ENCODE measurements at places on chromosomes 1 and 21.

- DNase-seq: no peak
These were observed 19.5 kb upstream of the TNFRSF1B start for GRCh38 chr1:12147201-12147701.

- no peak for DNase-seq
These were observed 53.1 kb downstream of the RIMS3 start for GRCh38 chr1:40612345-40612831.

GRCh38 chr1:17635811-17636210, 96.3 kb downstream of the ARHGEF10L start:
- DNase-seq: no peak

DNA sequence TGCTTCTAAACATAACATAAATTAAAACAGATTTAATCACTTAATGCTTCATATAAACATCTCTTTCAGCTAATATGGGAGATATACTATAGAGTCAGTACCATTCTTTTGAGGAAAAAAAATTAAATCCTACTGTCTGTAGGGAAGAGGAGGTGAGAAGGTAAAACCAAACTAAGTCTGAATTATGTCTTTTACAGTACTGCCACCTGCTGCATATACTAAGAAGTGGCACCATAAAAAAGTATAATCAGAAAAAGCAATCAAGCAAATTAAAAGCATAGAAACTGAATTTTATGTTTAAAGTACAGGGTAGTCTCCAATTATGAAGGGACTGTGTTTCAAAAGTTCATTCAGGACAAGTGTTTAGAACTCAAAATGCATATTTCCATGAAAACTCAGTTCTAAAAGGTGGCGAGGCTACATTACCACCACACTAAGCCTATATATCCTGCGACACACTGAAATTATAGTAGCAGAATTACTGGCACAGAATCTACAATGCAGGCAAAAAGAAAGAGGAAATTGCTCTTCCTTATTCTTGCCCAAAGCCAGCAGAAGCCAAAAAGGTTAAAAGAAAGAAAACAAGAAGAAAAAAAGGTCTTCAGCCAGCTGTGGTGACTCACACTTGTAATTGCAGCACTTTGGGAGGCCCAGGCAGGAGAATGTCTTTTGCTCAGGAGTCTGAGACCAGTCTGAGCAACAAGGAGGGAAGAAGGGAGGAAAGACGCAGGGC, 9.0 kb downstream of the NSL1 start:
- no peak for DNase-seq

DNA sequence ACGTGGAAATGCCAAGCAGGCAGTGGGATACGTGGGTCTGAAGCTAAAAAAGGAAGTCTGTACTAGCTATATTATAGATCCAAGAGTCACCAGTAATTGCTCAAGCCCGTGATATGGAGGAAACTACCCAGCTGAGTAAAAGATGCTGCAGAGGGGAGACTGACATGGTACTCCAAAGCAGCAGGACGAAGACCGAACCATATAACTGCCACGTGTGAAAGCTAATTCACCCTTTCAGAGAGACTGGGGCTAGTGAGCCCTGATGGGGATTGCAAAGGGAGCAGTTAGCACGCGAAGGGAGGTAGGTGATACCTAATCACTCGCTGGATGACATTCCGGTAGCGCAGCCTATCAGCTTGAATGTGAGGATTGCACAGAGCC, 316 bp downstream of the AP4B1 start:
- DNase-seq: peak; percentile 31

DNA sequence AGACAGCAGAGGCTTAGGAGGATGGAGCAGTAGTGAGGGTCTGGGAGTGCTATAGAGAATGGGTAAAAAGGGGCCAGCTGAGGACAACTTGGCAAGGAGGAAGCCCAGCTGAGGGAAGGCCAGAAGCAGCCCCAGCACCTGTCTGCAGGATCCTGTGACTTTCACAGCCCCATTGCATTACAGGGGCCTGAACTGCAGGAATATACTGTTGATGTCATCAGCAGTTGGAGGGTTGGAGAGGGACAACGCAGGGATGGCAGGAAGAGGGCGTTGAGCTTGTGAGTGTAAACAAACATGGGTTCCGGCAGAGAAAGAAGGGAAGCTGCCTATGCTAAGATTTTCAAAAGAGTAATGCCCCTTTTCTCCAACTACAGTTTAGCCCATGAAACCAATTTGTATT, 628.5 kb downstream of the SMYD3 start:
- DNase-seq: no peak

- no peak for DNase-seq
These were observed 28.1 kb downstream of the IL23R start for GRCh38 chr1:67194209-67194863.

- DNase-seq: no peak
These were observed 96.3 kb downstream of the SETD4 start for GRCh38 chr21:35963920-35964451.

DNA sequence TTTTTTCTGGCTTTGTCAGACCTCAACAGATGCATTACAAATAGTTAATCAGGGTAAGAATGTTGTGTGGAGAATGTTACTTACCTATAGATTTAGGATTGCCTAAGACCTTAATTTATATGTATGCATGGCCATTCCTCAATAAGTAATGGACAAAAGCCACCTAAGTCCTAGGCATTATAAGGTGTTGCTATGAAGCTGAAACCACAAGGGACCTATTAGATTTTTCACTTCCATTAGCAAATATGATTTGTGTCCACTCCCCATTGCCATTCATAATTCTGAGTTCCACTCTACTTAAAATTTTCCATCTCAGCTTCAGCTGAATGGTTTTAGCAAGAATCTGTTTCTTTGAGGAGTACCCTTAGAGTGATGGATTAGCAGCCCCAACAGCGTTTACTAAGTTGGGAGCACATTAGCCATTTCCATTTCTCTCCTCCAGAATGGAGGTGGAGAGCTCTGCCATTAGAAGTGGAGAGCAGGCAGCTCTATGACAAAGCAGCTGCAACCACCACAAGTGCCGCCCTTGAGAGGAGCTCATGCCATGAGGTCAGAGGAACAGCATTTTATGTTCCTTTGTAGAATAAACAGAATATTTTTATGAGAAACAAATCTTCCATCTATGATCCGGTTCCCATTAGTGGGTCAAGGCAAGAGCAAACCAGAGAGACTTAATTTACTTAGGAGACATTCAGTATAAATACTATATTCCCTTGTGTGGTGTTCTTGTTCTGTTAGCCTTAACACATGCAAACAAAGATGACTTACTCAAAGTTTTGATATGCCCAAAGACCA, 28.9 kb upstream of the C1orf87 start:
- no peak for DNase-seq

DNA sequence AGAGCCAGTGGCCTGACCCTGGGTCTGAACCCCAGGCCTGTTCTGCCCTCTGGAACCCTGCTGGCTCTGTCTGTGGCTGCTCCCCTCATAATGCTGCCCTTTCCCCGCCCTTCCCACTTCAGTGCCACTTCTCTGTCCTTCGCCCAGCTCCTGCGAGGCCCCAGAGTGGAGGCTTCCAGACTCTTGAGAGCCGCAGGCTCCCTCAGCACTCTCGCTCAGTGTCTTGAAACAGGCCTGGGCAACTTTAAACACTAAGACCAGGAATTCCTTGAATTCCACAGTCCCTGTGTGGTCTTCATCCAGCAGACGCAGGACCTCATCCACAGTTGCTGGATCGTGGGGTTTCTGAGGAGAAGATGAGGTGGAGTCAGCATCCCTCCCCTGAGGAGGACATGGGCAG, 3.5 kb downstream of the CRNN start:
- DNase-seq: no peak

- DNase-seq: no peak
These were observed 550.3 kb downstream of the NUF2 start for GRCh38 chr1:163872067-163872466.

- DNase-seq: no peak
These were observed 45.3 kb upstream of the MTF2 start for GRCh38 chr1:93033785-93034184.

- no peak for DNase-seq
These were observed 16.9 kb downstream of the SLC35A3 start for GRCh38 chr1:99986656-99987225.

- DNase-seq: no peak
These were observed 18.9 kb upstream of the TMEM54 start for GRCh38 chr1:32919811-32920733.

- DNase-seq: no peak
These were observed 80.6 kb upstream of the IPO9 start for GRCh38 chr1:201748335-201748734.

DNA sequence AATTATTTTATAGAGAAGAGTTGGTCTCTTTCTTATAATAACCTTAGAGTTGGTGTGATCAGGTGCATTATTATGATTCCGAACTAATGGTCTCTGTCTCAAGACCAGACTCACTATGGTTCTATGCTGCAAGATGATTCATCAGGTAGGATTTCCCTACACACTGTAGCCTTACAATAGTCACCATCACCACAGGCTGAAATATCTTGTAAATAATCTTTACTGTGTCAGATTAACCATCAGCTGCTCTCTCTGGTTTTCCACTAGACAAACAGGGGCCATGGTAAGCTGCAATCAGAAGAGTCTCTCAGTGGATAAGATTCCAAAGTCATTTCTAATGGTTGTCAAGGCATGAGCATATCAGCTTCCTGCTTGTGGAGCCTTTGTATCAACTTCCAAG, 4.4 kb upstream of the GBP4 start:
- no peak for DNase-seq

DNA sequence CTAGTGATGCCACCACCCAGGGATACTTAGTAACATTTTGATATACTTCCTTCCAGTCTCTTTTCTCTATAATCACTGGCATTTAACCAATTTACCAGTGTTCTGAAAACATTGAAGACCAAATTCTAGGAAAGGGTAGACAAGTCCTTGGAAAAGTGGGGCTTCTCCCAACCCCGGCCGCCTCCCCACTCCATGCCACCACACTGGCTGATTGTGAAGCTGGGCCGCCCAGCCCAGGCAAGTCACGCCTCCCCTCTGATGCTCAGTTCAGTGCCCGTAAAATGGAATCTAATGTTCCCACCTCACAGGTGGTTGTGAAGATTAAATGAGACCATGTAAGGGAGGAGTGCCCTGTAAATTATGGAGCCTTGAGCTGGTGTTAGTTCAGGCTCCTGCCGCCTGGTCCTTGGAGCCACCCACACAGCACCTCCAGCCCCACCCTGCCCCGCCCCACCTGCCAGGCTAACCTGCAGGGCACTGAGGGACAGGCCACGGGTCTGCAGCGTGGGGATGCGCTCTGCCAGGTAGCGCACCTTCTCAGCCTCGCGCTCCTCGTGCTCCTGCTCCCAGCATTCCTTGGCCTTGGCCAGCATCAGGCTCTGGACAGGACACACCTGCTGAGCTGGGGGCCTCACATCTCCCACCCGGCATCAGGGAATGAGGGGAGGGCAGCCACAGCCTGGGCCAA, 7.3 kb downstream of the TNNI1 start:
- no peak for DNase-seq

GRCh38 chr1:183087001-183087400, 63.8 kb downstream of the LAMC1 start:
- DNase-seq: peak; percentile 48

DNA sequence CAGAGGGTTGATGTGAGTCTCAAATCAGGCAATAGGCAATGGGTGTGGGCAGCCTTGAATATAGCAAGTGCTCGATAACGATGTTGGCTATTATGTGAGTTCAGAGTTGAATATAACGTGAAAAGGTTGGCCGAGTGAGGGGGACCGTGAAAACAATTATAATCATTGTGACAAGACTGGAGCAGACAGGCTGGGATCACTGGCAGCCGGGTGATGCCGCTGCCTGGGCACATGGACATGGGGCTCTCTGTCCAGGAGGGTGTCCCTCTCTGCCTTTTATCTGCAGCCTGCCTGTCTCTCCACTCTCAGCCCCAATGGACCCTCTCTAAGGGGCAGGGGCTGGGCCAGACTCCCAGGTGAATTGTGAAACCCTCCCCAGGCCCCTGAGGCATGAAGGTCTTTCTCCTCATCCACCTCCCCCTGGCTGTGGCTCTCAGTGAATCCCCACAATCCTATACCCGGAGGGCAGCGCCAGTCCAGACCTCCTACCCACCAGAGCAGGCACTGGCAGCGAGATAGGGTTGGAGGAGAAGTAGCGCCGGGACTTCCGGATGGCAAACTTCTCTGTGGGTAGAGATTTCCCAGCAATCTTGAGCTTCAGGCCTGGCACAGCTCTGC, 36.4 kb downstream of the TTC39A start:
- no peak for DNase-seq
